ENCODE measurements at places on chromosomes 12 and 14. TPM values are rescaled to one million over a fixed set of nuclear protein-coding genes. Genes with fewer than 3 reads are reported as not detected.

TPH2 gene
- not detected for total RNA-seq

IGF1 gene
- total RNA-seq, result 267 TPM

CYP46A1 gene
- total RNA-seq, result 1.3 TPM

KRT8 gene
- total RNA-seq, result 4.0 TPM

- no peak for DNase-seq
Observed at GRCh38 chr12:50453872-50454271, 50.9 kb upstream of the DIP2B start.

DNA sequence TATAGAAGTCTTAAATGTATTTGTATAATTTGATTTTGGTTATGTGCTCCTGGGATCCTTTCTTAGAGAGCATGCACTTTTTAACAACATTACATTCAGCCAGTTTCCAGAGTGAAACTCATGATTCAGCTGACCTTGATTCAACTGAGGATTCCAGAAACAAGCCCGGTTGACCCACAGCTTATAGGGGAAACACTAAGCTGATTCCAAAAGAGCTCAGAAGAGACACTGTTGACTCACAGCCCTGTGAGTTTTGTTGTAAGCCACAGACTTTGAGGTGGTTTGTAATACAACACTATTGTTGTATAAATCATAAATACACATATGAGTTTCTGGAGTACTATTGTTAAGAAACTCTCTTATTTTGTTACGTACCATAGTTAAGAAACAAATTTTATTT is 133.8 kb upstream of the MGAT4C start:
- no peak for DNase-seq

DNA sequence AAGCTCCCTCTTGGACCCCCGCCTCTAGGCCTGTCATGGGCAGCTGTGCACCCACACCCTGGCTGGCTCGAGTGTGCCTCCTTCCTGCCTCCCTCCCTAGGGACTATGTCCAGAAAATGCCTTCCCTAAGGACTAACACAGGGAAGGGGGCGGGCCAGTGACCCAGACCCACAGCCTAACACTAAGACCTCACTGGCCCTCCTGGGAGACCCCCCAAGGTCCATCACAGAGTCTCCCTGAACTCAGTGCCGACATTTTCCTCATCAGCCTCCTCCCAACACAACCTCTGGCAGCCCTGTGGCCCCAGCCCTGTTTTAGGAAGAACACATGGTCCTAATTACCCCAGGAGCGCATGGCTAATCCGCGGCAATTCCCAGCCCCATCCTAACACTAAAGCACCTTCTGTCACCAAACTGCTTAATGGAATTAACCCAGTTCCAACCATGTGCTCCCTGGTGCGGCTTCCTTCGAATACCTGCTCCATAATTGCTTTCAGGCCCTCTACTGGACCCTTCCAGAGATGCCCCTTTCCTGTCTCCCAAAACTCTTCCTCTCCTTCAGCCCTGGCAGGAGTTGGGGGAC is 5.6 kb downstream of the MSI1 start:
- DNase-seq, result no peak

DNA sequence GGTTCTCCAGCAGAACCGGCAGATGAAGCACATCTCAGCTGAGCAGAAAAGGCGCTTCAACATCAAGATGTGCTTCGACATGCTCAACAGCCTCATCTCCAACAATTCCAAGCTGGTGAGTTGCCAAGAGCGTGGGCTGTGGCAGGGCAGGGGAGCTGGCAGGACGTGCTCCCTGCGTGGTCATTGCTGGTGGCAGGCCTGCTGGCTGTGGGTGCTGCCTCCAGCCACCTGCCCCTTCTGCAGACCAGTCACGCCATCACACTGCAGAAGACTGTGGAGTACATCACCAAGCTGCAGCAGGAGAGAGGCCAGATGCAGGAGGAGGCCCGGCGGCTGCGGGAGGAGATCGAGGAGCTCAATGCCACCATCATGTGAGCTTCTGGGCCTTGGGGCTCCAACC is 35.8 kb downstream of the IL31 start:
- DNase-seq, result no peak

DNA sequence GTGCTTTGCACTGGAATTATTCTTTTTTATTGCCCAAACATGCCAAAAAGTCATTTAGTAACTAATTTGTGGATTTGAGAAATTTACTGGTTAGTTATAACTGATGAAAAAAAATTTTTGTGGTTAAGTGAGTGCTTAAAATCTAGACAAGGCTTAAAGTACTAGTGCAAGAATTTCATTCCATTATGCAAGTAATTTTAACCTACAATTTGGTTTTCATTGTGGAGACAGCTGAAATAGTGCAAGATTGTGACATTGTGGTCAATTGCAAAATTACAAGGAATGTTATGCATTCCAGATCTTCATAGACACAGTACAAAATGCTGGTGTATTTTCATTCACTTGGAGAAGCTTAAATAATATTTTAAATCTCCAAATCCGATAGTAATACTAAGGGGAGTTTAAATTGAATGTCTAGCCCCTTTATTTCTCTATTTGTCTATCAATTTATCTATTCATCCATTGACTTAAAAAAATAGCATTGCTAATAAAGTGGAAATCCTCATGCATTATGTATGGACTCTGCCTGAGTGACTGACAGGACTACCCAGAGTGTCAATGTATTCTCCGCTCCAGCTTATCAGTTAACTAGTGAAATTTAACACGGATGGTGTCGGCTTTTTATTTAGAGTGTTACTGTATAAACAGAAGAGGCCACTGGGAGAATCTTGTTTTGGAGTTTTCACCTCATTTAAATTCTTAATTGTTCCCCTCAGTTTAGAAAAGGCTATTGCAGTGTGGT is 125.9 kb downstream of the ALX1 start:
- DNase-seq, result no peak

GRCh38 chr12:103735291-103735690 is 105.7 kb downstream of the NT5DC3 start:
- no peak for DNase-seq

- DNase-seq, result no peak
Observed at GRCh38 chr12:122880668-122881067, 15.3 kb downstream of the VPS37B start.

- DNase-seq, result no peak
Observed at GRCh38 chr14:30710876-30711275, 88.8 kb downstream of the SCFD1 start.

DNA sequence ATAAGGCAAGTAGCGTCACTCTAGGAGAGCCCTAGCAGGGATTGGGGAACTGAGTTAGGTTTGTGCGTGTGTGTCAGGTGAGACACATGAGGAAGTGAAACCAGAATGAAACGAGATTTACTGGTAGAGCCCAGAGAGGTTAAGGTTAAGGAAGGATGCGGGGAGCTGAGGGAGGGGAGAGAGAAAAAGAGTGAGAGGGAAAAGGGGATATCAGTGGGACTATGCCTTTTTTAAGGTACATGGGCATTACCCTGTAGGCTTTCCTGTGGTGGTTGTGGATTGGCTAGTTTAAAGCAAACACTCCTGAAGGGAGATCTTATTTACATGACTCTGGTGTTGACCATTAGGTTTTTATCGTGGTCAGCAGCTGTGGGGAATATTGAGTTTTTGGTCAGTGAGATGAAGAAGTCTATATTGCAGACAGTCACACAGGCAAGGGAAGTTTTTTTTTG is 13.9 kb downstream of the ZDHHC17 start:
- no peak for DNase-seq

GRCh38 chr12:56300644-56301464 is 724 bp upstream of the CS start:
- DNase-seq, result no peak

DNA sequence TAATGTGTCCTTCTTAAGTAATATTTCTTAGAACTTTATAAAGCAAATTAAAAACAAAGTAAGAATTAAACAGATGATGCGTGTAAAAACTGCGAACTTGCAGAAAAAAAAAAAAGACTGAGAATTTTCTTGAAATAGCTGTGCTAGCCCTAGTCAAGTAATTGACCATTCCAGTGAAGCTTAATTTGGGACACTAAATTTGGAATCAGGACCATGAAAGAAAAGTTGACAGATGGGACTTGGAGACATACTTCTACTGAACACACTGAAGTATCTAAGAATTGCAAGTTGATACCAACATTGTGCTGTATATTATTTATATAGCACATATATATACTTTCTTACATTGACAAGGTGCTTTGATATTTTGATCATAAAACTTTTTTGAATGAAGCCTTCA is 386.6 kb downstream of the KCNH5 start:
- DNase-seq, result no peak

DNA sequence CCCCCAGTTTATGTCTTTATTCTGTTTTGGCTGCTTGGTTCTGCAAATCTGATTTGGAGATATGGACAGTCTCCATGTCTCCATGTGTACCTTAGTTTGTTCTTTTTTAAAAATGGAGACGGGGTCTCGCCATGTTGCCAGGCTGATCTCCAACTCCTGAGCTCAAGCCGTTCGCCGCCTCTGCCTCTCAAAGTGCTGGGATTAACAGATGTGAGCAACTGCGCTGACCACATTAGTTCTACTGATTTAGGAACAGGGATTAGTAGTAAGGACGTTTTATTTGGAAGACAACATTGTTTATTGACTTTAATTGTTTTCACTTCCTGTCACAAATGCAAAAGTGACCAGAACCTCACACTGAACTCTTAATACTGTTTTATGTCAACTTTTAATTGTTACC is 14.7 kb downstream of the AEBP2 start:
- DNase-seq, result no peak

DNA sequence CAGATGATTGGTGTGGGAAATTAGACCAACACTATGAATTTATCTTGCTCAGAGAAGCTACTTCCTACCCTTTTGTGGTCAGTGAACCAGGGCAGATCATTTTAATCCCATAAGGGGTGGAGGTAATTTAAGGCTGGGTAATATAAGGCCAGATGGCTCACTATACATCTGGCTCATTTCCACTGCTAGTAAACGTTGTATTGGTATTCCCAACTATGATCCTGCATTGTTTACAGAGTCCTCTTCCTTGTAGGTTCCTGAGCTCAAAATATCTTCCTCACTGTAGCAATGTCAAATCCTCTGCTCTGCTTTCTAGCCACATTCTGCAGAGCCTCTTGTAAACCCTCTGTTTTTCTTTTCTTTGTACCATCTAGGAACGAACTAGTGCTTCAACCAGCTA is 93.0 kb upstream of the MGAT4C start:
- DNase-seq, result no peak

DNA sequence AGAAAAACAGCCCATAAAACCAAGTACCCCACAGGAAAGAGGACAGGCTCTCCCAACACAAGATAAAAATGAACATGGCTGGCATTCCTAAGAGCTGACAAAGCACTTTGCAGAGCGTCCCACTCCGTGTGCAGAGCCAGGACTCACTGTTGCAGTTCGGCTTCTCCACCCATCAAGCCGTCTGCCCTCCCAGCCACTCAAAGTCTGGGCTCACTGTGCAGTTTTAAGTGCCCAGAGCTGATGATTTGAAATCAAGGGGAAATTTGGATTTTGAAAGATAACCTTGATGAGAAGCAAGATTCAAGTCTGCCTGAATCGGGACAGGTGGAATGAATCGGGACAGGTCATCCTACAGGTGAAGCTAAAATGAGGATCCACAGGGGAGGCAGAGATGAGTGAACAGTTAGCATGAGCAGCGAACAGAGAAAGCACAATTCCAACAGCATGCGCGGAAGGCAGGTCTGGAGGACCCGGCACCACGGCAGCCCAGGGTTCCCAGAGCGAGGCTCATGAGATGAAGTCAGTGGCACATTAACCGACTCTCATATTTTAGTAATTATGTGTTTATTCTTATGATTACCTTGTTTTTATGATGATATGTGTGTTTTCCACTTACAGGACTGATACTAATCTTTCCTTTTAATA is 39.8 kb upstream of the GPR68 start:
- peak; percentile 76 for DNase-seq

All from posterior vena cava (tissue), 2 donors.